ENCODE measurements at places on chromosomes 5 and 9.

- DNase-seq: no peak
Observed at GRCh38 chr5:100161868-100162267, 373.3 kb upstream of the FAM174A start.

GRCh38 chr5:347712-348284, 26.3 kb downstream of the AHRR start:
- DNase-seq: no peak

- no peak for DNase-seq
Observed at GRCh38 chr9:131743501-131743900, 3.6 kb upstream of the RAPGEF1 start.

DNA sequence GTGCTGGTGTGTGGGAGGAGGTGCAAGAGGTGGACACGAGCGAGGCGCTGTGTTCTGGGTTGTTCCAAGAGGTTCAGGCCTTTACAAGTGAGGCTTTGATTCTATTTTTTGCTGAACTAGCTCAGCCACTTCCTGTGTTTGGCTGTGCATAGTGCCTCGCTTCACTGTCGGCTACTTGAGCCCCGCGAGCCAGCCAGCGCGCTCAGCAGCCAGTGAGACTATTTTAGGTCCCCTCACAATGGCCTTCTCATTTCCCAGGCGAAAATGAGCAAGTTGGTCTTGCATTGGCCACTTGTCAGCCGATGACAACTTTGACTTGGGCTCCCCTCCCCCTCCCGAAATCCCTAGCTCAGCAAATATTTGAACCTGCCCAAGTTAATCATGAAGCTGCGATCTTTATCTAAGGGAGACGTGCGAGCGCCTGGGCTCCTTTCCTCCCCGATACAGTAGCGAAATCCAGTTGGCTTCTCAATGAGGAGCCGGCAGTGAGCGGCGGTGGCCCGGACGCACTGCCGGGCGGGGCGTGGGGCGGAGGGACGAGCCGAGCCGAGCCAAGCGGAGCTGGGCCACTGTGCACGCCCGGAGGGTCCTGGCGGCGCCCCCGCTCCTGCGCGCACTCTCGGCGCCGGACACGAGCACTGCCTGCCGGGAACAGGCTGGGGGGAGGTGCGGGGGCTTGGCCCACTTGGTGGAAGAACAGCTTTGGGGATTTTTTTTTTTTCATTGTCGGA, 72.6 kb downstream of the PIK3R1 start:
- DNase-seq: peak; percentile 77

- no peak for DNase-seq
Observed at GRCh38 chr5:143870871-143871632, 59.1 kb downstream of the HMHB1 start.

- no peak for DNase-seq
Observed at GRCh38 chr5:107564931-107565372, 105.8 kb downstream of the EFNA5 start.

DNA sequence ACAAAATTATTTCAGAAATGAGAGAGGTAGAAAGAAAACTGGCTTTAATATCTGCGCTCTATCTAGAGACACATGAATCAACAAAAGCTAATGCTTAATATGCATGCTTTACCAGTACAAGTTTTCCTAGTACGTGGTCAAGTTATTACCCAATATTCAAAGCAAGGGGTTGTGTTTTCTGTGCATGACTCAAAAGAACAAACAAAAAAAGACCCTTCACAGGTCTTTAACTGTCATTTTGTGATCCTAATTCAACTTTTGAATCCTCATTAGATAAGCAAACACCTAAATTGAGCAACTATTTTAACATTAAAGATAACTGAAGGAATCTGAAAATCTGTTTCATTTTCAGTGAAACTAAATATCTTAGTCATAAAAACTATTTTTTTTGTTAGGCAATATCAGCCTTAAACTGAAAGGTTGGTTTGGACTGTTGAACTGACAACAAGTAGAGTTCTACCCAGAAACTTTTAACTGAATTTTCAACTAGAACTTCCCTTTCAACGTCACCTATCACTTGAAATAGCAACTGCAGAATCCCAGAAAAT, 12.5 kb downstream of the ST8SIA4 start:
- DNase-seq: no peak

GRCh38 chr9:82722051-82722450, 340.9 kb downstream of the RASEF start:
- no peak for DNase-seq

DNA sequence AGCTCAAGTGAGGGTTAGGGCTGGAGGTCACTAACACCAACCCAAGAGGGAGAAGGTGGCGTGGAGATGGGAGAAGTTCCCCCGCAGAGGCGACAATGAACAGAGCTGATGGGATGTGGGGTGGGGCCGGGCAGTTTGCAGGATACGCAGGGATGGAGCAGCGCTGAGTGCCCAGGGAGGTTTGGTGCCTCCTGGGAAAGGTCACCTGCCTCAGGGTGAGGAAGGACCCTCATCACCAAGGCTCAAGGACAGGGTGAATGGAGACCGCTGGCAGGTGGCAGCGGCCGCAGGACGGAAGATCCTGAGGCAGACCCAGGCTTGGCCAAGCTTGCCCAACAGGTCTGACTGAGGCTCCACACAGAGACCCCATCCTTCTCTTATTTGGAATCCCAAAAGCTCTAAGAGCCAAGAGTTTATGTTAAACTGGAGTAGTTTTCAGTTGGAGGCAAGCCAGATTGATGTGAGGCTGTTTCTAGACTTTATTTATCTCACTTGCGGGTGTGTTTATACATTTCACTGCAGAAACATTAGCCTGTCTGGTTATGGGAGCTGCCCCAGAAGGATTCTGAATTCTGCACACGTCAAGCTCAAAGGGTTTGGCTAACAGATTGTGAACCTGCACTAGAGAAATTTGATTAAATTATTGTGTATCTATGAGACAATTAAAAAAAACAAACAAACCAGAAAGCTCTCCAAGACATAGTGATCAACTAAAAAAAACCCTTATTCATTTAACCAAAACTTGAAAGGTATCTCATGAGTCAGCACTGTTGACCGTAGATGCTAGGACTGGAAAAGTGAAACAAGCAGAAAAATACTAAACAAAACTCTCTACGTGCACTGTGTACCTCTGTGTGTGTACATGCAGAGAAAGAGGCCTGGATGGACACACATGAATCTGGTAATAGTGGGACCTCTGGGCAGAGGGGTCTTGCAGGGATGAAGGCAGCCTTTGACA, 146.2 kb upstream of the PHYKPL start:
- DNase-seq: no peak

GRCh38 chr5:113293975-113294310, 140.8 kb downstream of the TSSK1B start:
- no peak for DNase-seq

DNA sequence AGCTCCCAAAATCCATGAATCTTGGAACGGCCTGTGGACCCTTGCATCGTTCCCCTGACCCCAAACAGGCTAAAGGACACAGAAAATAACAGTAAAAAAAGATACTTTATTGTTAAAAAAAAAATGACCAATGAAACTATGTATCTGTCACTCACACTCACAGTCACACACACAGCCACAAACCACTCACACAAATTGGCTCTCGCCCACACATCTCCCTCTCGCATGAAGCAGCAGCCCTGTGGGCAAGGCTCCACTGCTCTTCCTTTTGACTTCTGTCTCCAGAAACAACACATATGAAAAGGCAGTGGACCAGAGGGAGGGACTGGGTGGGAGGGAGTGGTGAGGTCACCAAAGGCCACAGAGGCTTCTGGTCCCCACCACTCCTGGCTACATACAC, 56.6 kb downstream of the SLC36A1 start:
- DNase-seq: no peak

DNA sequence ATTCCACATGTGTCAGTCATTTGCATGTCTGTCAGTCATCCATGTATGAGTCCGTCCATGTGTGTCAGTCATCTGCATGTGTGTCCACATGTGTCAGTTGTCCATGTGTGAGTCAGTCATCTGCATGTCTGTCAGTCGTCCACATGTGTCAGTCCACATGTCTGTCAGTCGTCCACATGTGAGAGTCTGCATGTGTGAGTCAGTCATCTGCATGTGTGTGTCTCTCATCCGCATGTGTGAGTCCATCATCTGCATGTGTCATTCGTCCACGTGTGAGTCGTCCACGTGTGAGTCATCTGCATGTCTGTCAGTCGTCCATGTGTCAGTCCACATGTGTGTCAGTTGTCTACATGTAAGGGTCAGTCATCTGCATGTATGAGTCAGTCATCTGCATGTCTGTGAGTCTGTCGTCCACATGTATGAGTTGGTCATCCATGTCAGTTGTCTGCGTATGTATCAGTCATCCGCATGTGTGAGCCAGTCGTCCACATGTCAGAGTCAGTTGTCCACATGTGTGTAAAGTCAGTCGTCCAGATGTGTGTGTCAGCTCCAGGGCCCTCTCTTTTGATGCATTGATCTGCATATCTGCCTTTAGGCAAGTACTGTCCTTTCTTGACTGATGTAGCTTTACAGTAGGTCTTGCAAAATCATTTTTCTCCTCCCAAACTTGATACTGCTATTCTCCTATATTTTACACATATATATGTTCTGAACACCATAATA, 72.5 kb upstream of the CACNA1B start:
- no peak for DNase-seq

GRCh38 chr5:10534561-10535530, 29.0 kb upstream of the ANKRD33B start:
- no peak for DNase-seq

DNA sequence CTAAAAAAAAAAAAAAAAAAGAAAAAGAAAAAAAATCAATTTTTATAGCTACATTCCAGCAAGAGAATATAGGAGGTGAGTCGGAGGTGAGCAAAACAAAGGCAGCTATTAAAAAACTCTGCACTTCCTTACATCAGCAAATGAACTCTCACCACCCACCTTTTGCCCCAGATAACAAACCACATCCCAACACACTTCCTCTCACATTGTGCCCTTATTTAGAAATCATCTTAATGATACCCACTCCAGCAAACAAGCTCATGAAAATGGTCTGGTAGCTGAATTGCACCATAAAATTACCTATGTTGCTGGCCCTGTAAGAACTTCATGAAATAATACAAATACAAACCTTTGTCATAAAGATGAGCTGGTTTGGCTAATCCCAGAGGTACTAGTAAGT, 82.9 kb downstream of the CEMIP2 start:
- DNase-seq: peak; percentile 86

GRCh38 chr5:43401827-43402226, 10.4 kb downstream of the CCL28 start:
- no peak for DNase-seq

DNA sequence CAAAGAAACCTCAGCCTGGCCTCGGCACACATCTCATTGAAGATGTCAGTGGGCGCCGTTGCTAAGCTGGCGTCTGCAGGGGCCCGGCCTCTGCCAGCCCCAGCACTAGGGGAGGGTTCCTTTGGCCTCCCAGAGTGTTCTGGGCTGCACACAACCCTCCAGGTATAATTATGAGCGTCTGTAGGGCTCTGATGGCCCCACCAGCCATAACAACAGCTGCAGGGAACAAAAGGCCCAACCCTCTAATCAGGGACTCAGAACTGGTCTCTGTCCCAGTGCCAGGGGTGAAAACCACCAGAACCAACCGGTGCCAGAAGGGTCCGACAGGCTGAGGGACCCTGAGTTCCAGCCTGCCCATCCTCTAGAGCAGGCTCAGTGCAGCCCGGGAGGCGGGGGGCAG, 39.5 kb upstream of the SLC12A7 start:
- no peak for DNase-seq

GRCh38 chr5:93924628-93925027, 183.2 kb upstream of the POU5F2 start:
- DNase-seq: no peak

DNA sequence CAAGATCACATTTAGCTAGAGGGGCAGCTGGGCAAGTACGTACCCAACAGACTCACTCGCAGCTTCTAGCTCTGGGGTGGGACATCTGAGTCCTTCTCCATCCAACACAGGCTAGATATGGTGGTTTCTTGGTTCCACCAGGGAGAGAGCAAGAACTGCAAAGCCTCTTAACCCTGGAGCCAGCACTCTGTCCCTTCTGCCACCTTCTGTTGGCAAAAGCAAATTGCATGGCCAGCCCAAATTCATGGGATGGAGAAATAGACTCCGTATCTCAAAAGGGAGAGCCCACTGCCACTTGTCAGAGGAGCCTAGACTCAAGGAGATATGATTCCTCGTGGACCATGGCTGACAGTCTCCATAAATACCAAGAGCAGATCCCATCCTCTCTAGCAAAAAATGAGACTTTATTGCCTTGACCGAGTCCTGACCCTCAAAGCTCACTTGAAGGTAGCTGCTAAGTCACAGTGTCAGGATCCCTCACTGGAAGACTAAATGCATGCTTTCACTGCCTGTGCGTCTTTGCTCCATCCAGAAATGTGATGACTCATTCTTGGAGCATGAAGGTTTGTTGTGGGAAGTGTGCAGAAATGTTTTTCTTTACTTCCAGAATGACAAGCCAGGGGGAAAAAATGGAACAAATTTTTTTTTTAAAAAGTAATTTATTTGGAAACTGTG, 28.8 kb upstream of the ROR2 start:
- peak; percentile 18 for DNase-seq

GRCh38 chr9:21825637-21826036, 23.2 kb downstream of the MTAP start:
- DNase-seq: no peak

DNA sequence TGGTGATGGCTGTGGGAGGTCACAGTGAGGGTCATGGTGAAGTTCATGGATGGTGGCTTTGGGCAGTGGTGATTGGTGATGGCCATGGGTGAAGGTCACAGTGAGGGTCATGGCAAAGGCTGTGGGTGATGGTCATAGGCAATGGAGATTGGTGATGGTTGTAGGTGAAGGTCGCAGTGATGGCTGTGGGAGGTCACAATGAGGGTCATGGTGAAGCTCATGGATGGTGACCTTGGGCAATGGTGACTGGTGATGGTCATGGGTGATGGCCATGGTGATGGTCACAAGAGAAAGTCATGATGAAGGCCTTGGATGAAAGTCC, 115.6 kb upstream of the IRX4 start:
- no peak for DNase-seq

- DNase-seq: no peak
Observed at GRCh38 chr5:118531276-118531675, 457.1 kb downstream of the DTWD2 start.

- DNase-seq: no peak
Observed at GRCh38 chr9:76891874-76892273, 14.0 kb downstream of the PRUNE2 start.

GRCh38 chr9:12697719-12698118, 4.5 kb downstream of the TYRP1 start:
- DNase-seq: no peak

- no peak for DNase-seq
Observed at GRCh38 chr5:173202266-173202875, 32.6 kb downstream of the NKX2-5 start.

DNA sequence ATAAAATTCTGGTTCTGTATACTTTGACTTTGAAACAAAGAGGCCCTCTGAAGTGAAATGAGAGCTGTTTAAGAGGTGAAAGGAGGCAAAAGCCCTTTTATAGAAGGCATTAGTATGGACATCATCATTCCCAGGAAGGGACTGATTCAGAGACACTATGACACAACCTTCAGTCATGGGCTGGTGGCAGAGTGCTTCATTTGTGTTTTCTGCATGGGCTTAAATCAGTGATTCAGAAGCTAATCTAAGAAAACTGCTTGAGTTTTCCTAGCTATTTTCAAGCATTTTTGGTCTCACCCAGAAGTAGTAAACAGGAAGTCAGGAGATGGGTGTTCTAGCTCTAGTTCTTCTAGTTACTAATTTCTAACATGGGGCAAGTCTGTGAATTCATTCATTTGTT, 288.9 kb downstream of the TRPM3 start:
- no peak for DNase-seq

Measured in Jurkat, Clone E6-1 (cell line).